ENCODE measurements at places on chromosomes 3 and 15.

GRCh38 chr15:45326741-45327140 lies 51.6 kb downstream of the GATM start:
- no peak for DNase-seq

DNA sequence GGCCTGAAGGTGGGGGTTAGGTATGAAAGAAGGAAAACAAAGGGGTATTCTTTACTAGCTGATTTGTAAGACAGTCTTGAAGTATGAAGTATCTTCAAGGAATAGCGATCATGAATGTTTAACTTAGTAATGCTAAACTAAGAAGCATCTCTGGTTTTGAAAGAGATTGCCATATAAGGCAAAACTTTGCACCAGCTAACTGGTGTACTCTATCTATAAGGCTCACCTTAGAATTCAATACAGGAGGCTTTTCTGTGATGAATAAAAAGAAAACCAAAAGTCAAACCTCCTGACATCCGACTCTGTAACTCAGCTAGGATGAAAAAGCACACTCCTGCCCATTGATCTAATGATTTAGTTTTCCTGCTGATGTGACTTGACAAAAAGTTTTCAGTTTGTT lies 54.7 kb downstream of the FOXP1 start:
- DNase-seq: no peak

- no peak for DNase-seq
Observed at GRCh38 chr3:126459111-126459762, 16.5 kb downstream of the ZXDC start.

DNA sequence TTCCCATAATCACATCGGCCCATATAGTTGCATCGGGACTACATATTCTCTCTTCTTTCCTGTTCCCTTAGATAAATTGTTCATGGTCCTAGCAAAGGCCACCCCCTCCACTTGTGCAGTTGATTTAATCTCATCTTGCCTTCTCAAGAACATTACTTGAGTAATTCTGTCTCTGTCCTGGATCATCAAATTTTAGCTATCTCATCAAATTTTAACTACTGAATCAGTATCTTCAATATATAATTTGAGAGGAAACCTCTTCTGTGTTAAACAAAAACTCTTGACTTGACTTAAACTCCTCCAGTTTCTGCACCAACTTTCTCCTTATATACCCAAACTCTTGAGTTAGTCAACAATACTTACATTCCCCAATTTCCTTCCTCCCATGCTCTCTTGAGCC lies 4.2 kb upstream of the PRR23B start:
- DNase-seq: no peak

GRCh38 chr3:146325170-146325569 lies 74.3 kb upstream of the PLSCR4 start:
- DNase-seq: peak; percentile 59

DNA sequence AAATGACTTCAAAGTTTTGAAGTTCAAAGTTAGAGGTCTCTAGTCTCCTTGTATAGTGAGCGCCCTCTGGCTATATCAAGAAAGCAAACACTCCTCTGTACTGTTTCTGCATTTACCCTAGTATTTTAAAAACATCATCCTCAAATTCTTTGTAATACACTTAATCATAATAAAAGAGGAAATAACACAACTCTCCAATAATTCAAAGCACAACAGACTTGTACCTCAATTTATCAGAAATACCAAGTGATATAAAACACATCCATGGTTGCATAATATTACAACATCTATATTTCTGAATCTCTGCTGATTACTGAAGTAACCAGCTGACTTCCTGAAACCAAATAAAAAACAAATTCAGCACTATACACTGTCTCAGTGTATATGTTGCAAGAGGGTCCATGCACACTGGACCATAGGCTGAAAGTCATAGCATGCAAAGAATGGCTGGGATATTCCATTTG lies 12.5 kb downstream of the PLOD2 start:
- DNase-seq: peak; percentile 60

GRCh38 chr3:184558726-184559125 lies 2.9 kb upstream of the EPHB3 start:
- no peak for DNase-seq

GRCh38 chr3:71369701-71370391 lies 213.7 kb downstream of the FOXP1 start:
- peak; percentile 19 for DNase-seq

DNA sequence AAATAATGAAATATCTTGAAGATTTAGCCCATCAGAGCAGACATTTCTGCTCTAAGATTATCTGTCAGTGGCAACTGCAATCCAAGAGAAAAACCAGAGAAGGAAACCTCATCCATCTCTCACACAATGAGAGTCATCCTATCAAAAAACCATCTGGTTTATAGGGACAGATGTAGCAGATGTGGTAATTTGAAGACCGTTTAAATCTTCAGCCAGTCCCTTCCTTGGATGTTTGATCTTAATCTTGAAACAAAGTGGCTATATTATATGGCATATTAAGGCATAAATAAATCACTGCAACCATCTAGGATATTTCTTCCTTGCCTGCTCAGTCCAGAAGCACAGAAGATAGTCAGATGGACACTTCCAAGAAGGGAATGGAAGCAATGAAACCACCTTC lies 305.3 kb downstream of the MAGI1 start:
- DNase-seq: no peak

GRCh38 chr3:82002986-82003642 lies 241.7 kb upstream of the GBE1 start:
- no peak for DNase-seq

DNA sequence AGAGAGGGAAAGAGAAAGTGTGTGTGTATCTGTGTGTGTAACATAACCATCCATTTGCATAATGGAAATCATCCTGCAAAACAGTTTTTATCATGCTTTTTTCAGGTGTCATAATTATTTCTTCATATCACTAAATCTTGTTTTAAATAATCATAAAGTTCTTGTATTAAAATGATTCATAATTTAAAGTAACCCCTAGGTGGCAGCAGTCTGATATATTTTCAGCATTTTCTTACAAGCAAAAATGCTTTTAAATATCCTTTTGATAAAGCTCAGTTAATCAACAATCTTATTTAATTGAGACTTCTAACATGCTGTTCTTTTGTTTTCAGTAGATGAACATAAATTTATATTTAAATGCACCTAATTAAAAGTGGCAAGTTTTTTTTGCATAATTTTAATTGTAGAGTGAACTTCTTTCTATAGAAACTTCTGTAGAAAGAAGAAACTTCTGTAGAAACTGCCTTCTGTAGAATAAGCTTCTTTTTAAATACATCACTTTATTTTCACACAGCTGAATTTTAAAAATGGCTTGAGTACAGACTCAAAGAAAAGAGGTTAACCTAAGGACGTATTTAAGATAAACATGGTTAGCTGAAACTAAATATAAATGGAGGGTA lies 72.5 kb downstream of the OPA1 start:
- peak; percentile 65 for DNase-seq

GRCh38 chr15:77674327-77674726 lies 41.6 kb upstream of the LINGO1 start:
- no peak for DNase-seq

GRCh38 chr3:69191516-69191915 lies 69.1 kb upstream of the LMOD3 start:
- DNase-seq: no peak

GRCh38 chr3:128307781-128308469 lies 154.6 kb downstream of the EEFSEC start:
- DNase-seq: no peak

DNA sequence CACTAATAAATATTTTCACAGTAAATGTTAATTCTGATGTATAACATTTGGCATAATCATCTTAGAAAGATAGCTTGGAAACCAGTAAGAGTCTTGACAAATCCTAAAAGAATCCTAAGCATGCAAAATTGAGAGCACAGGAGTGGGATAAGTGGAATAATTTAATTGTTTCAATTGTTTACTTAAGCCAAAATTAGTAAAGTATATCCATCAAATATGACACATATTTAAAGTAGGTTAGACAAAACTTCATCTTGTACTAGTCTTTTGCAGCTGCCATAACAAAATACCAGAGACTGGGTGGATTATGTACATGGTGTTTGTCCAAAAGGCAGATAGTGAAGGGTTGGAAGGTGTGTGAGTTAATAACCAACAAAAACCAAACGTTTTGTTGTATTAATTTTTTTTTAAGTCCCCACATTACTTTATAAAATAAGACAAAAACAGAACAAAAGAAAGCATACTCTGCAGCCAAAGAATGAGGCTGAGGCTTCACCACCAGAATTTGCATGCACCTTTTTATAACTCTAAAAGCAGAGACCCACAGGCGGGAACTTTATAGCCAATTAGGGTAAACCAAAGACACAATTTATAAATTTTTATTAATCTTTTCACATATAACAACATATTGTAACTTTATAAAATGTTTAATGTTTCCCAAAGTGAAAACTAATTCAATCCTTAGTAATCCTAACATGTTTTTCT lies 41.9 kb upstream of the CD200R1L start:
- DNase-seq: no peak

- no peak for DNase-seq
Observed at GRCh38 chr3:177281292-177282118, 84.2 kb upstream of the TBL1XR1 start.

- no peak for DNase-seq
Observed at GRCh38 chr3:4823986-4824925, 155.0 kb upstream of the BHLHE40 start.

DNA sequence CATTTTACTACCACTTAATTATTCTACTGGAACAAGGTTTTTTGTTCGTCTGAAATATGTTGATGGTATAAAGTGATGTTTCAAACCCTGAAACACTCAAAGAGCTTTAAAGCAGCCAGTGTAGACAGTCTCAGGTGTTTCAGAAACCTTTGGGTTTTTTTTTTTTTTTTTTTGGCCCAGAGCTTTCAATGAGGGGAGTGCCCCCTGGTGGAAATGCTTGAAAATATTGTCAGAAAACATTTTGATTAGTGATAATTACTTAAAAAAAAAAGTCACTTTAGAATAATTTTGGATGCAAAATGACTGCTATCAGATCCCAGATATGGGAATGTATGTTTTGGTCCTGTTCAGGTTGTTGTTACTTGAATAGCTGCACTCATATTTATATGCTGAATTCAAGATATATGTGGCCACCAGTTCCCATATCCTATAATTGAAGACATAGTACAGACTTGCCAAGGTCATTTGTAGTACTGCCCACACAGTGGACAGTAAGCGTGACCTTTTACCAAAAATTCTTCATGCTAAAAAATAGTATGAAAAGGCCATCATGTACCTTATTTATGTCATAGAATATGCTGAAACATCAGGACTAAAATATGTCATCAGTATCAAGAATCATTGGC lies 35.9 kb downstream of the SATB1 start:
- DNase-seq: peak; percentile 31

- DNase-seq: peak; percentile 2
Observed at GRCh38 chr3:119861681-119862080, 79.8 kb downstream of the NR1I2 start.

- no peak for DNase-seq
Observed at GRCh38 chr3:53696401-53697172, 149.6 kb downstream of the CHDH start.

Measured in cardiac fibroblast (primary cell).